ENCODE measurements at places on chromosomes 5 and 9.

DNA sequence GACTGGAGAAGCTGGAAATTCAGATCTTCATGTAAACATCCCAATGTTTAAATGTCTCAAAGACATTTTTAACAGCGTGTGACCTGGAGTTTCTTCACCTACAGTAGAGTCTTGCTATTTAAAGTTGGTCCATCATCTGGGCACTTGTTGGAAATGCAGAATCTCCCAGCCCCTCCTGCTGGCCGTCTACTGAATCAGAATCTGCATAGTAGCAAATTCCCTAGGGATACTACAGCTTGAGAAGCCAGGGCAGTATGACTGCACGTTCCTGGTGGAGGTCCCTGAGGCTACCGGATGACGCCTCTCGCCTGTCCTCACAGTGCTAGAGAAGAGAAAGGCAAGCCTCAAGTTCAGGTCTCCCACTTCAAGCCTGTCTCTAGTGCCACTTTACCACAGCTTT lies 15.7 kb downstream of the SAP30L start:
- no peak for DNase-seq

DNA sequence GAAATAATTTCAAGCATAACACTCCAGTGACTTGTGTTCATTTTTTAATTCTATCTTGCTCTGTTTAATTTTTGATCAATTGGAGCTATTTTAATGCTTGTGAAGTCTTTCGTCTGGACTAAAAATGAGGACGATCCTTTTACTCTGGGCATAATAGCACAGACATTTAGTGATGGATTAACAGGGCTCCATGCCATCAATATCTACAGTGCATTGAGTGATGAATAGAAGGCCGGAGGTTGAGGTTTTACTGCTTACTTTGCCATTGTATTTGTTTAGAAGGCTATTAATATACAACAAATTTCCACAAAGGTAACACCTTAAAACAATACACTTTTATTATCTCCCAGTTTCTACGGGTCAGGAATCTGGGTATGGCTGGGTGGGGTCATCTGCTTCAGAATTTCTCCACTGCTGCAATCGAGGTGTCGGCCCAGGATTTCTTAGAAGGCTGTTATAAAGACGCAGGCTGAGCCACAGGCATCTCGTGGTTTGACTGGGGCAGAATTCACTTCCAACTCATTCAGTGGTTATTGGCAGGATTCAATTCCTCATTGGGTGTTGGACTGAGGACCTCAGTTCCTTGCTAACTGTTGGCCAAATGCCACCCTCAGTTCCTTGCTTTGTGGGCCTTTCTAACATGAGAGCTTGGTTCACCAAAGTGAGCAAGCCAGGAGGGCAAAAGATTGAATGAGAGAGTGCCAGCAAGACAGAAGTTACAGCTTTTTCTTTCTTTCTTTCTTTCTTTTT lies 265.4 kb upstream of the VLDLR start:
- DNase-seq = no peak

- DNase-seq = peak; percentile 80
Observed at GRCh38 chr9:109520475-109521132, 22.5 kb upstream of the PTPN3 start.

DNA sequence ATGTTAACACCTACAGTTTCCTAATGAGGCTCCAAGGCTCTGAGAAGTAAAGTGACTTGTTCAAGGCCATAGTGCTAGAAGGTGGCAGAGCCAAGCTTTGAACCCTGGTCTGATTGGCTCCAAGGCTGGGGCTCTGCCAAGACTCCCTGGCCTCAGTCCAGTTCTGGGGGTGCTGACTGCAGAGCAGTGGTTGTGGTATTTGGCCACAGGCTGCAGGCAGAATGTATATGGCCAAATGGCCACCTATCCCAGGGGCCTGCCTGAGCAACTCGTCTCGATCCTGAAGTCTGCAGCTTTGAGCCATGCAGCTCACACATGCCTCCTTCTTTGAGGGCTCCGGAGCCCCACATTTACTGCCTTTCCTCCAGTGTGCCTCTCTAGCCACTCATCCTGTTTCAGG lies 9.7 kb upstream of the NEK6 start:
- DNase-seq = no peak

DNA sequence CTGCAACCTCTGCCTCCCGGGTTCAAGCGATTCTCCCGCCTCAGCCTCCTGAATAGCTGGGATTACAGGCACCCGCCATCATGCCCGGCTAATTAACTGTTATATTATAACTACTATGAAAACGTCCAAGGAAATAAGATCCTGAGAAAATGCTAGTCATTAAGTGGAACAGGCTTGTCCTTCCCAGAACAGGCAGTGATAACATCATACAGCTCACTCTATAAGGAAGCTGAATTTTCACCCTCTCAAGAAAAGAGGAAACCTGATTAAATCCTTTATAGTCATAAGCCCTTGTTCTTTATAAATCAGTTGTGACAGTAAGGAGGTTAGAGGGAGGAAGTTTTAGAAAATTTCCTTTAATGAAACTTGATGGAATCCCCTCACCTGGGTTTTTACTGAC lies 163.9 kb upstream of the CLINT1 start:
- no peak for DNase-seq

- no peak for DNase-seq
Observed at GRCh38 chr9:5459289-5459829, 9.0 kb downstream of the CD274 start.

GRCh38 chr9:96047741-96048103 lies 172.2 kb downstream of the ERCC6L2 start:
- no peak for DNase-seq

DNA sequence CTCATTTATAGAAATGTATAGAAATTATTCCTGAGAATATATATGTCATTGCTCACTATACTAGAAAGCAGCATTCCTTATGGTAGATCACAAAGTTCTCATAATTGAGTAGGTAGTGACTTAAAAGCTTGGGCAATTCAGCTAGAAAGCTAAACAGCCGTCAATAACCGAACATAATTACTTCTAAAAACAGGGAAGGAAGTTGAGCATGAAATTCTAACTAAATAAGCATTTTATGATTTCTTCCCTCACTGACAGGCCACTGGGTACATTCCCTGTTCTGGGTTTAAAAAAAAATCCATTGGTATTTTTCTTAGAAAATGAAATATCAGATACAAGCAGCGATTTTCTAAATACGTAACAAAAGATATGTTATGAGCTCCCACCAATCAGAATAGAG lies 91.1 kb upstream of the DAB2 start:
- DNase-seq = no peak

DNA sequence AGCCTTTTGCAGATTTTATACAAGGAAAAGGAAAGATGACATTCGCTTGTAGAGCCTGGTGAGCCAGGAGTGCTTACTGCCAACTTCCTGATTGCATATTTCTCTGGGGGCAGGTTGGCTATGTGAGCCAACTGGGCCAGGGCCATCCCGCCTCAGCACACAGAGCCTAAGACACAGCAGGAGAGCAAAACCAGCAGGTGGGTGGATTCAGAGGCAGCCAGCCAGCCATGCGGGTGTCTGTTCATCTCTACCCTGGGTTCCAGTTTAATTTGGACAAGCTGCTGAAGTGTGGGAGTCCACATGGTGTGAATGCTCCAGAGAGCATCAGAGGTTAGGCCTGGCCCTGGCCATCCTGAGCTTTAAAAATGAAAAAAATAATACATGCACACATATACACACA lies 291.4 kb downstream of the ARHGEF28 start:
- no peak for DNase-seq

- DNase-seq = no peak
Observed at GRCh38 chr5:88394536-88395175, 126.0 kb upstream of the TMEM161B start.

DNA sequence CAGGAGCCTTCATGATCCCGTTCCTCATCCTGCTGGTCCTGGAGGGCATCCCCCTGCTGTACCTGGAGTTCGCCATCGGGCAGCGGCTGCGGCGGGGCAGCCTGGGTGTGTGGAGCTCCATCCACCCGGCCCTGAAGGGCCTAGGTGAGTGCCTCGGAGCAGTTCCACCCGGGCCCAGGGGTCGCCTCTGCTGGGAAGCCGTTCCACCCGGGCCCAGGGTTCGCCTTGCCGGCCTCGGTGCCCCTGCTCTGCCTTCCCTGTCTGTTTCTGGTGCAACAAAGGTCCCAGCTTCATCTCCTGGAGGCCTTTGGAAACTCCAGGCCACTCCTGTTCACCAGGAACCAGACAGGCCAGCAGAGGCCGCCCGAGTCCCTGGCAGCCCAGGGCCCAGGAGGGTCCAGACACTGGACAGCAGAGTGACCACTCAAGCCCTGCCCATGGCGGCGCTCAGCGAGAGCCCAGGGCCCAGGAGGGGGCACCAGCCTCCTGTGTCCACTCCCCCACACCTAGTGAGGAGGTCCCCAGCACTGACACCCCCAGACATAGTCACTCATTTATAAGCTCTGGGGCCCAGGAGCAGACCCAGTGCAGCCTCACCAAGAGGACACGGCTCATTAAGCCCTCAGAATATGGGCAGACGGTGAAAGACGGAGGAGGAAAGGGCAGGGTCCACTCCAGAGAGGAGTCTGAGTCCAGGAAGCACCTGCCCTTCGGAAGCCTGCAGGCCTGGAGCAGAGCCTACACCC lies 7.5 kb downstream of the SLC6A19 start:
- no peak for DNase-seq

- DNase-seq = no peak
Observed at GRCh38 chr5:137605411-137605810, 106.3 kb upstream of the SPOCK1 start.

DNA sequence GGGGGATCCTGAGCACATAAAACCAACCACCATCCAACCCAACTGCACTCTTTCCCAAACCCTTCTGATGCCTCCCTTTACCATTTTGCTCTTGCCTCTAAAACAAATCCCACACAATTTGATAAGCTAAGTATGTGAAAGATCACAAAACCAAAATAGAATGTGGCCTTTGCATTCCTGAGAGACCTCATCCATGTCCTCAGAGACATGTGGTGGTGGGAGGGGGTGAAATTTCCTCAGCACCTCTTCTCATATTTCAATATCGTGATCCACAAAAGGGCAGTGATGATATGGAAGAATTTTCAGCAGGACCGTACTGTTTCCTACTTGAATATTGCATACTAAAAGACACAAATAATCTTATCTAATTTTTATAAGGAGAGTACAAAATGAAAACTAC lies 423.3 kb downstream of the TLE1 start:
- DNase-seq = no peak

GRCh38 chr5:127887282-127887681 lies 184.1 kb downstream of the CCDC192 start:
- no peak for DNase-seq

- no peak for DNase-seq
Observed at GRCh38 chr9:38284039-38284575, 108.4 kb upstream of the ALDH1B1 start.

DNA sequence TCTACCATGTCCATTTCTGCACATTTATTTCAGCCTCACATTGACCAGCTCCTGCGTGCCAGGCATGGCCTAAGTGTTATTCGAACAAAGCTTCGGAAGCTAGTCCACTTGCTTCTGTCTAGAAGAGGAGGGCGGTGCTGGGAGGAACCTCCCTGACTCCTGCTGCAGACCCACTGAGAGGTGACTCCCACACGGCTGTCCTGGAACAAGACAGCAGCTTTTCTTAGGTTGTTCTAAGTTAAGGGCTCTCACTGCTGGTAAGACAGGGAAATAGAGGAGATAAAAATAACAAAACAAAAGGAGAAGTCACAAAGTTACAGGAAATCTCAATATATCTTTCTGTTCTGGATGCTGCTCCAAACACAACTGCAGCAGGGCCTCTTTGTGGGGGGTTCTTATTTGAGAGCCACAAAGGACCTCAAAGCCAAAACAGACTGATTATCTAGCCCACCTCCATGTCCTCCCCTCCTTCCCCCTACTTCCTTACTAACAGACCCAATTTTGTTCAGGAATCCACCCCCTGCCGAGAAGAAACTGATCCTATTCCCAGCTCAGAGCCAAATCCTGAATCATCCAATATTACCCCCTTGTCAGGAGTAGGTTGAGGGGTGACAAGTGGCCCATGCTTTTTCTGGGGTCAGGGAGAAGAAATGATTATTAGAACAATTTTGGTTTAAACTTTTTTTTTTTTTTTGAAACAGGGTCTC lies 28.4 kb upstream of the KCNIP1 start:
- no peak for DNase-seq

GRCh38 chr9:89604729-89605464 lies at the start of gene GADD45G:
Gene GADD45G (plus strand): TSS chr9:89605012. CDS start chr9:89605122, 110 bp downstream.
- DNase-seq = peak; percentile 72

DNA sequence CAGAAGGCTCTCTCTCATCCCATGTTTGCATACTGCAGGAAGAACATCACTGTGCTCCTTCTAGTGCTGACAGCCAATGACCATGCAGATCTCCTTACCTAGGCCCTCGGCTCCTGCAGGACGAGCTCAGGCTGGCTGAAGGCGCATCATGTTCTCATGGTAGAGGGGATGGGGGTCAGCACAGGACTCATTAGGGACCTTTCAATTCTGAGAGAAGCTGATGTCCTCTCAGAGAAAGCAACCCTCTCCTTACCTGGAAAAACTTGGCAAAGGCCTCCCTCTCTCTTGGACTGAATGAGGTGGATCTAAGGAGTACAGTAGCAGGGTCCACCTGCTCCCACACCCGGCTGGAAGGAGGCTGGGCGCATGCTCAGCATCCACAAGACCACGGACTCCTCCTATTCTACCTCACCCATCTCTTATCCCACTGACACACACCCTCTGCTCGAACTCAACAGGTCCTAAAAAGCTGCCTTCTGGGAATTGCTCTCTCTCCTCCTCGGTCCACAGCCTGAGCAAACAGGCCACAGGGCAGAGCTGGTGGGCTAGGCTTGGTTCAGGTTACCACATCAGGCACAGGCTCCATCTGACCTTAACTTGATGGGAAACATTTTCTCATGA lies 2.9 kb downstream of the IPPK start:
- DNase-seq = no peak

DNA sequence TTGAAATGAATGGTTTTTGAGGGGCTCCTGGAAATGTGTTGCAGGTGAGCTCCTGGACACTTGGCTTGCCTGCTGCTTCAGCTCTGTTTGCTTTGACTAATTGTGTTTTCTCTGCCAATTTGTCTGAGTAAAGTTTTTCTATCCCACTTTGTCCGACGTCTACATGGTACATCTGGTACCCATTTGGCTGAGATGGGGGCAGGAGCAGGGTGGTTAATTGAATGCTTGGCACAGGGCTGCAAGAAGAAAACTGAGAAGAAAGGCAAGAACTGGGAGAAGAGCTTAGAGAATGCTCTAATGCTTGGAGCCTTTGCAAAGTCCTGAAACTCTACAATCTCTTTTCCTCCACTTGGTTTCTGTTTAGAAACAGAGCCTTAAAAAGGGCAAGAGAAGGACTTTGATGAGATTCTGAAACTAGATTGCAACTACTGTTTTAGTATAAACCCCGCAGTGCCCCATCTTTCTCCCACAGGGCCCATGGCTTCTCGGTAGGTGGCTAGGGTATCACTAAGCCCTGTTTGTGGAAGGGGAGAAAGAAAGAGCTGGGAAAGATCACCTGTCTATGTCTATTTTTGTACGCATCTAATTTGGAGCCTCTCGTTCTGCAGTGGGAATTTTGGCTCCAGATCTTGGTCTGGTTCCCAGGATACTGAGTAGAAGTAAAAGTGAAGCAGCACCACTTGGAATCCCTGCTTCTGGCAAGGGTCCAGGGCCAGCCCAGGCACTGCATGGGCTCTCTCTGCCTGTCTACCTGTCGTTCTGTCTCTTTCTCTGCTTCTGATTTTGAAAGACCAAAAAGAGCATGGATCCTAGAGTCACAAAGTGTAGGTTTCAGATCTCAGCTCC lies 214.4 kb downstream of the SEMA6A start:
- DNase-seq = no peak

Measured in HEK293T (cell line).